ENCODE measurements at places on chromosomes 11 and 22. TPM values are rescaled to one million over a fixed set of nuclear protein-coding genes. Genes with fewer than 3 reads are reported as not detected.

GRCh38 chr11:71442123-71442522 is 6.1 kb downstream of the DHCR7 start:
- no peak for DNase-seq
- H3K27me3 ChIP-seq: peaks cover 5% of the 10 kb centered on the region
- H3K4me1 ChIP-seq: no peaks in the 10 kb centered on the region
- peaks cover 36% of the 10 kb centered on the region for H3K36me3 ChIP-seq
- no peak overlapping the region for H3K4me3 ChIP-seq
- no peak overlapping the region for H3K27ac ChIP-seq

DNA sequence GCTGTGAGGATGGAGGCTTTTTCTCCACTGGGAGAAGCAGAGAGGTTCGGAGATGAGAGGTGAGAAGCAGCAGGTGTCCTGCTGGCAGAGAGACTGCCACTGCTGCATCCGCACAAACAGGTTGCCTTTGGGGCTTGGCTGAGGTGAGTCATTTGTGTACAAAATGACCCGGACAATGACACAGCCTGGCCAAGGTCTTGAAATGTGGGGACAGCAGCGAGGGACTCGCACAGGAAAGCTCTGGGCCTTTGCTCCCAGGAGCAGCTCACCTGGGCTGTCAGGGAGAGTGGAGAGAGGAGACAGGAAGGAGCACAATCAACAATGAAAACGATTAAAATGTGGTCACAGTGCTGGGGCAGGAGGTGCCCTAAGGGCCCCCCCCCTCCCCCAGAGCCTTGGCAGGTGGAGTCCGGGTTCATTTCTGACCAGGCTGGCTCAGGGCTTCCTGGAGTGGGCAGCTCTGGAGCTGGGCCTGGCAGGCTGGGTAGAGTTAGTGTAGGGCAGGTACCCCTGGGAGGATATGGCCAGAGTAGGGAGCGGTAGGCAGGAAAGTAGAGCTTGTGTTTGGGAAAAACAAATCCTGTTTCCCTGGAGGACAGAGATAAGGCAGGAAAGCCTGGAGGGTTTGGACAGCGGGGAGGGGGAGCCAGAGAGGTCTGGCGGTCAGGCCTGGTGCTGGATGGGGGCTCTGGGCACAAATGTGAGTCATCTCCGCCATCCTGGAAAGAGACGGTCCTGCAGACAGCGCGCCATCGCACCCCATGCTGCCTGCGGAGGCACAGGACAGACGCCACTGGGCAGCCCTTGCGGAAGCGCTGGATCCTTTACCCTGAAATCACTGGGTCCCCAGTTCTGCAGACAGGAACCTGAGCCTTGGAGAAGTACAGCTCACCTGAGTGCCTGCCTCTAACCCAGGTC is 37.8 kb upstream of the CELSR1 start:
- H3K36me3 ChIP-seq: no peaks in the 10 kb centered on the region
- peaks cover 44% of the 10 kb centered on the region for H3K4me1 ChIP-seq
- peak overlapping the region; percentile 42 for H3K27ac ChIP-seq
- H3K27me3 ChIP-seq: no peaks in the 10 kb centered on the region
- DNase-seq: no peak

GRCh38 chr22:43433451-43434274 is 21.8 kb downstream of the MPPED1 start:
- H3K27ac ChIP-seq: no peak overlapping the region
- no peak overlapping the region for H3K4me3 ChIP-seq
- H3K27me3 ChIP-seq: peaks cover 82% of the 10 kb centered on the region
- no peaks in the 10 kb centered on the region for H3K4me1 ChIP-seq

GRCh38 chr11:15800111-15800800 is 556.1 kb downstream of the SOX6 start:
- DNase-seq: no peak
- peaks cover 4% of the 10 kb centered on the region for H3K4me1 ChIP-seq
- H3K27ac ChIP-seq: peak overlapping the region; percentile 55
- H3K4me3 ChIP-seq: no peak overlapping the region
- H3K27me3 ChIP-seq: no peaks in the 10 kb centered on the region

GRCh38 chr11:126830216-126830806 is 170.3 kb downstream of the KIRREL3 start:
- no peaks in the 10 kb centered on the region for H3K27me3 ChIP-seq
- H3K4me1 ChIP-seq: no peaks in the 10 kb centered on the region
- DNase-seq: no peak
- H3K36me3 ChIP-seq: no peaks in the 10 kb centered on the region

- peaks cover 36% of the 10 kb centered on the region for H3K4me1 ChIP-seq
- H3K27me3 ChIP-seq: no peaks in the 10 kb centered on the region
- H3K4me3 ChIP-seq: no peak overlapping the region
- H3K27ac ChIP-seq: peak overlapping the region; percentile 38
- no peak for DNase-seq
Observed at GRCh38 chr11:11569936-11570491, 51.8 kb downstream of the GALNT18 start.

DNA sequence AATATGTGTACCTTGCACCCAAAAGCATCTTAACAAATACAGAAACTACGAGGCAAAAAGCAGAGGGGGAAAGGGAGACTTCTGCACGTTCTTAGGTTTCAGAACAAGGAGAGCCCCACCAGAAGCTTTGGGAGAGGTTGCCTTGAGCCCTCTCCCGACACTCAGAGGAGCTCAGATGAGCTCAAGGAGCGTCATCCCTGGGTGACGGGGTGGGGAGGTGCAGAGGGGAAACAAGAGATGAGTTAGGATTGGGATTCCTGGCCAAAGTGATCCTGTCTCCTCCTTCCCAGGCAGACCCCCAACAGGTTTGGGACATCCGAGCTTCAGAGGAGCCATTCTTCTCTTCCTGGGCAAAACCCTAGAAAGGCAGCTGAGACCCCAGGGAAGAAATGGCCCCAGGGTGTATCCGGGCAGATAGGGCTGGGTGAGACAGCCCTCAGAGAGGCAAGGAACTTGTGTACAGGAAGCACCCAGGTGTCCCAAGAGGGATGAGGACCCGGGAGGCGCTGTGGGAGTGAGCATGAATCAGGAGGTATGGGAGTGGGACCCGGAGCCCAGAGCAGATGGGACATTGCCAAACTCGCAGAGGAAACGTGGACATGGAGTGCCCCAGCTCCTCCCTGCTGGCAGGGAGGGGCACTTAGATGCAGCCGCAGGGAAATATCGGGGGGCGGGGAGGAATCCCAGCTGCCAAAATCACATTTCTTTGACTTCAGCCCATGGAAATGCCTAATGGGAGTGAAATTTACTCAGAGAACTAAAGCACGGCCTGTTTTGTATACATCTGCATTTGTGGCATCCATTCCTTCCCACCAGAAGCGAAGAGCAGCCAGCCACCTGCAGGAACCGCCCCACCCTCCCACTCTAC is 12.4 kb downstream of the C1QTNF6 start:
- DNase-seq: peak; percentile 65
- peak overlapping the region; percentile 13 for H3K4me3 ChIP-seq
- no peaks in the 10 kb centered on the region for H3K27me3 ChIP-seq
- H3K4me1 ChIP-seq: peaks cover 51% of the 10 kb centered on the region
- H3K27ac ChIP-seq: peak overlapping the region; percentile 54

- peak overlapping the region; percentile 36 for H3K4me3 ChIP-seq
- peaks cover under 1% of the 10 kb centered on the region for H3K36me3 ChIP-seq
- no peaks in the 10 kb centered on the region for H3K4me1 ChIP-seq
Observed at GRCh38 chr22:37981282-37982011, 2.9 kb downstream of the SOX10 start.

- H3K36me3 ChIP-seq: no peaks in the 10 kb centered on the region
- DNase-seq: no peak
- no peak overlapping the region for H3K4me3 ChIP-seq
- H3K4me1 ChIP-seq: no peaks in the 10 kb centered on the region
Observed at GRCh38 chr11:1899090-1899489, 7.4 kb upstream of the PRR33 start.

DNA sequence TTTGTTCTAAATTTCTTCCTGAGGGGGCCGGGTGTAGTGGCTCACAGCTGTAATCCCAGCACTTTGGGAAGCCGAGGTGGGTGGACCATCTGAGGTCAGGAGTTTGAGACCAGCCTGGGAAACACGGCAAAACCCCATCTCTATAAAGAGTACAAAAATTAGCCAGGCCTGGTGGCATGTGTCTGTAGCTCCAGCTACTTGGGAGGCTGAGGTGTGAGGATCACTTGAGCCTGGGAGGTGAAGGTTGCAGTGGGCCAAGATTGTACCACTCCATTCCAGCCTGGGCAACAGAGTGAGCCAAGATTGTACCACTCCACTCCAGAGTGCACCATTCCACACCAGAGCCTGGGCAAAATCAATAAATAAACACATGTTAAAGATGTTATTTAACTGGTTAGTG is 20.6 kb upstream of the TOP3B start:
- no peaks in the 10 kb centered on the region for H3K27me3 ChIP-seq
- no peak overlapping the region for H3K27ac ChIP-seq
- no peaks in the 10 kb centered on the region for H3K4me1 ChIP-seq
- H3K4me3 ChIP-seq: no peak overlapping the region
- DNase-seq: no peak

- peaks cover 40% of the 10 kb centered on the region for H3K36me3 ChIP-seq
- peak; percentile 55 for DNase-seq
- no peak overlapping the region for H3K27ac ChIP-seq
- H3K27me3 ChIP-seq: no peaks in the 10 kb centered on the region
- H3K4me1 ChIP-seq: peaks cover under 1% of the 10 kb centered on the region
Observed at GRCh38 chr11:66850235-66850587, 6.7 kb upstream of the LRFN4 start.

DNA sequence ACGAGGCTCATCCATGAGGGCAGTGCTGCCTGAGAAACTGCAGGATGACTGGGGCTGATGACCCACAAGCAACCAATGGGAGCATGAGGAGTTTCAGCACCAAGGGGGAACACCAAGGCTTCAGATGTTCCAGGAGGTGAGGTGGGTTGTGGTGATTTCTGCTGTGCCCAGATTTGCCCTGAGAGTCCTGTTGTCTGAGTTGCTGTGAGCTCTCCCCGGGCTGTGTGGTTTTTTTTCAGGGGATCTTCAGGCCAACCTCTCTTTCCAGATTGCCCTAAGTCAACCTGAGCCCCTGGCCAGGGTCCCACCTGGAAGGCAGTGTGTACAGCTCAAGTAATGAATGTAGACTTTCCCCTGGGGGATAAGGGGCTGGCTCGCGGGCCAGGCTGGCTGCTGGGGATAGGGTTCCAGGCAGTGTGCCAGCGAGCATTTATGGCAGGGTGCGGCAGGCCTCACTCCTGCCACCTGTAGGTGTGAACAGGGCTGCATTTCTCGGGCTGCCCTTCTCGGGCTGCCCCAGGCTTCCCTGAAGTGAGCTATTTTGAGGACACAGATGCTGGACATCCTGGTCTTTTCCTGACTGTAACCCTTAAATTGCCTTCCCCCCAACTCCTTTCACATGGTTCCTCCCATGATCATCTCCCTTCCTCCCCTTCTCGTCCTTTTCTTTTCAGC is 9.8 kb downstream of the SLC22A6 start:
- H3K4me3 ChIP-seq: no peak overlapping the region
- DNase-seq: no peak
- no peak overlapping the region for H3K27ac ChIP-seq
- H3K4me1 ChIP-seq: peaks cover 6% of the 10 kb centered on the region

- no peak overlapping the region for H3K4me3 ChIP-seq
- H3K4me1 ChIP-seq: no peaks in the 10 kb centered on the region
- no peaks in the 10 kb centered on the region for H3K27me3 ChIP-seq
Observed at GRCh38 chr11:130486391-130486836, 38.0 kb downstream of the ADAMTS15 start.

DNA sequence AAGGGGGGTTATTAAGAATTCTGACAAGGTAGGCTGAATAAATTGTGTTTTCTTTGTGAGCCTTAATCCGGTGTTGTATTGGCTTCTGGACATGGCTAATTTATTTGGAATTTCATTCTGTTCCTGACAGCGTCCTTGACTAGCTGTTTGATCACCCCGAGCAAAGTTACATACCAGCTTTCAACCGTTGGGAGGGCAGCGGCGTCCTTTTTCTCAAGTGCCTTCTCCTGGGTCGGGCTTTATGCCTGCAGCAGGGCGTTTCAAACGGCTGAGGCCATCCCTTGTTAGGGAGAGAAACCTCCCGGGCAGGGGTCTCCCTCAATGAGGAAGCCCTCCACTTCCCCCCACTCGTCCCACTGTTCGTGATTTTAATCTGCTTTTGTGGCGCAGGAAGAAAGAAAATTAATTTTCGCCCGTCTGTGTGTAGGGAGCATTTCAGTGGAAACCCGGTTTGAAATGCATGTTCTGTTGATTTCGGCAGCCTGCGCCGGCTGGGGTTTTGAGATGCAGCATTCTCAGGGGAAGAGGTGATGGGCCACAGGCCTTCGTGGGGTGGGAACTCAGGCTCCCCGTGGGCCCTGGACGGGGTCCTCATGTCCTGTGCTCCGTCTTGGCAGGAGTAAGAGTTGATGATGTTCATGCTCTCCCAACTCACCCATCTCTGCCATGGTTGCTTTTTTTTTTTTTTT is 2.9 kb upstream of the SMIM38 start:
- no peak overlapping the region for H3K27ac ChIP-seq
- H3K27me3 ChIP-seq: no peaks in the 10 kb centered on the region
- H3K36me3 ChIP-seq: no peaks in the 10 kb centered on the region
- no peak overlapping the region for H3K4me3 ChIP-seq
- DNase-seq: no peak

GRCh38 chr11:63931045-63931444 is 7.8 kb upstream of the NAA40 start:
- H3K4me3 ChIP-seq: no peak overlapping the region
- no peak for DNase-seq
- H3K4me1 ChIP-seq: no peaks in the 10 kb centered on the region
- no peaks in the 10 kb centered on the region for H3K27me3 ChIP-seq
- H3K27ac ChIP-seq: no peak overlapping the region

GRCh38 chr22:23692598-23693291 is 1.9 kb downstream of the RGL4 start:
- no peak overlapping the region for H3K27ac ChIP-seq
- H3K36me3 ChIP-seq: peaks cover 53% of the 10 kb centered on the region
- H3K4me1 ChIP-seq: no peaks in the 10 kb centered on the region
- H3K27me3 ChIP-seq: no peaks in the 10 kb centered on the region
- DNase-seq: no peak

The DMC1 gene
- 0.25 TPM for total RNA-seq

The DEUP1 gene
- not detected for total RNA-seq

The CNIH2 gene
- total RNA-seq: not detected

The GTSE1 gene
- 0.76 TPM for total RNA-seq

The APOBEC3F gene
- 0.57 TPM for total RNA-seq
